Mesenchymal stem cell (in vitro differentiated cells and primary cell): ENCODE measurements at places on chromosomes 4 and X.

GRCh38 chrX:39725928-39726619 is 371.7 kb downstream of the BCOR start:
- DNase-seq = peak; percentile 71
- H3K27me3 ChIP-seq = peaks cover 78% of the 10 kb centered on the region
- H3K4me3 ChIP-seq = no peak overlapping the region
- no peaks in the 10 kb centered on the region for H3K36me3 ChIP-seq

DNA sequence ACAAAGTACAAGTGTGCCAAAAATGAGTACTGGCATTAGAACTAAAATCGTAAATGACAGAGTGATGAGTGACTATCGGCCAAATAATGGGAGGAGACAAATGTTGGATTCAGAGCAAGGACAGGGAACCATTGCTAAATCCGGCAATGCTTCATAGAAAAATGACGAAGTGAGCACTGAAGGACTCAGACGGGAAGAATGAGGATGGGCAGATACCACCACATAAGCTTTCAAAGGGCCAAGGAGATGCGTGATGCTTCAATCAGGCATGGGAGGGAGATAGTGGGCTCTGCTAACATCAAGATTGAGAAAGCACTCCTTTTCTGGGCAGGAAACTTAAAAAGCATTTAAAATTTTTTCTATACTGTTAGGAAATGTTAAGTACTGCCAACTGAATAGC is 21.6 kb downstream of the RBBP7 start:
- no peaks in the 10 kb centered on the region for H3K4me1 ChIP-seq
- H3K27me3 ChIP-seq = no peaks in the 10 kb centered on the region
- no peak overlapping the region for H3K4me3 ChIP-seq
- H3K27ac ChIP-seq = no peak overlapping the region
- DNase-seq = no peak
- peaks cover 8% of the 10 kb centered on the region for H3K36me3 ChIP-seq

- H3K27ac ChIP-seq = no peak overlapping the region
- H3K4me3 ChIP-seq = no peak overlapping the region
- DNase-seq = no peak
- no peaks in the 10 kb centered on the region for H3K27me3 ChIP-seq
- no peaks in the 10 kb centered on the region for H3K4me1 ChIP-seq
Measured at GRCh38 chrX:65933085-65933589, 106.7 kb downstream of the VSIG4 start.

DNA sequence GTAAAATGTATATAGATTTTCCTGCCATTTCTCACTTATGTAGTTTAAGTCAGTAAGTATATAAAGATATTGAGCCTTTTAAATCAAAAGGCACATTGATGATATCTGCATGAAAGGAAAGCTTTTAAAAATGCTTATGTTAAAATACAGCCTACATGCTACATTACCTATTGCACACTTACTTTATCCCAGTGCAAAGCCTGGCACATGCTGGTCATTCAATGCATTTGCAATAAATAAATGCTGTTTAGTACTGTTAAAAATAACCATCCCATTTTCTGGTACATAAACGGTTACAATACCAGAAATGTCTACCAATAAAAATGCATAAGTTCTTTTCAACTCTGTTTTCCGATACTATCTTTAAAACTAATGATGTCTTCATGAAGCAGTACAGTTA is 22.1 kb upstream of the SPATA4 start:
- no peaks in the 10 kb centered on the region for H3K27me3 ChIP-seq
- H3K4me1 ChIP-seq = no peaks in the 10 kb centered on the region
- no peak overlapping the region for H3K27ac ChIP-seq
- DNase-seq = no peak
- H3K4me3 ChIP-seq = no peak overlapping the region

DNA sequence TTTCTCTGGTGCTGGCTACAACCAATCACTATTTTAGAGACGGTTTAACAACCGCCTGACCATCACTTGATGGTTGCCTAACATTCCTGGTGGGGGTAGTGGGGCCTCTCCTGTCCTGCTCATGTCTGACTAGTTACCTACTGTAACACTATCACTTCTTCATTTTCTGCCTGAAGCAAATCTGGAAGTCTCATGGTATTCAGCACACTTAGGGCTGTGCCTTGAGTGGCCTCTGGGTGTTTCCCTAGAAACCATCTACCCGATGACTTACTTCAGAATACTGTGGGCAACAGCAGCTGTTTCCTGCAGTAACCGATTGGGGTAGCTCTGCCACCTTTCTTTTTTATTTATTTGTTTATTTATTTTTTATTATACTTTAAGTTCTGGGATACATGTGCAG is 880.1 kb upstream of the INTU start:
- DNase-seq = no peak
- no peaks in the 10 kb centered on the region for H3K27me3 ChIP-seq
- no peaks in the 10 kb centered on the region for H3K36me3 ChIP-seq
- H3K27ac ChIP-seq = no peak overlapping the region

GRCh38 chrX:19889582-19890342 is 2.4 kb upstream of the SH3KBP1 start:
- no peak overlapping the region for H3K27ac ChIP-seq
- no peaks in the 10 kb centered on the region for H3K36me3 ChIP-seq
- peak; percentile 73 for DNase-seq
- H3K4me3 ChIP-seq = no peak overlapping the region

GRCh38 chr4:65580551-65580950 is 89.7 kb downstream of the EPHA5 start:
- no peaks in the 10 kb centered on the region for H3K36me3 ChIP-seq
- no peaks in the 10 kb centered on the region for H3K4me1 ChIP-seq
- H3K4me3 ChIP-seq = no peak overlapping the region
- peak; percentile 14 for DNase-seq
- no peak overlapping the region for H3K27ac ChIP-seq

- DNase-seq = peak; percentile 96
- H3K4me1 ChIP-seq = peaks cover 2% of the 10 kb centered on the region
- H3K27me3 ChIP-seq = peaks cover 10% of the 10 kb centered on the region
- H3K36me3 ChIP-seq = no peaks in the 10 kb centered on the region
- H3K27ac ChIP-seq = peak overlapping the region; percentile 90
- no peak overlapping the region for H3K4me3 ChIP-seq
Measured at GRCh38 chrX:67780694-67781109, 236.9 kb downstream of the AR start.

- H3K4me1 ChIP-seq = peaks cover 4% of the 10 kb centered on the region
- H3K27ac ChIP-seq = no peak within 1 kb of the TSS
- peak; percentile 36 for DNase-seq
- H3K36me3 ChIP-seq = no peaks in the 10 kb centered on the region
- peaks cover 28% of the 10 kb centered on the region for H3K27me3 ChIP-seq
Measured at GRCh38 chr4:82561786-82562563, at the start of gene TMEM150C. Gene TMEM150C (minus strand): TSS chr4:82561988. CDS start chr4:82504657, 57,331 bp downstream.

- H3K4me3 ChIP-seq = no peak overlapping the region
- H3K4me1 ChIP-seq = no peaks in the 10 kb centered on the region
- DNase-seq = peak; percentile 37
- no peak overlapping the region for H3K27ac ChIP-seq
- H3K27me3 ChIP-seq = no peaks in the 10 kb centered on the region
Measured at GRCh38 chr4:166501941-166502382, 628.9 kb downstream of the TLL1 start.

DNA sequence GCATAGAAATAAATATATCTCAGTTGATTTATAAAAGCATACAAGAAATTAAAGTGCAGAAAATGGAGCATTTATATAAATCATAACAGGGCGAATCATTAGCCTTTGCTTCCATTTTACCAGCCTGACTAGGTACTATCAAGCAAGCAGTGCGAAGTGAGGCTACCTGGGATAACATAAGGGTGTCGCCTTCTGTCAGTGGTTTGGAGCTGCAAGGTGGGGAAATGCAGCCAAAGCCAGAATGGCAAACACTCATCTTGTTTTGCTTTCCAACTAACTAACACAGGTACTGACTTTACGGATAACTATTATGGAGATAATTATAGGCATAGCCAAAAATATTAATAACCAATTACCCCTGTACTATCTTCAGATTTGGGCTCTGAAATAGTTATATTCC is 1459.8 kb downstream of the RAPGEF2 start:
- no peaks in the 10 kb centered on the region for H3K36me3 ChIP-seq
- no peak overlapping the region for H3K4me3 ChIP-seq

DNA sequence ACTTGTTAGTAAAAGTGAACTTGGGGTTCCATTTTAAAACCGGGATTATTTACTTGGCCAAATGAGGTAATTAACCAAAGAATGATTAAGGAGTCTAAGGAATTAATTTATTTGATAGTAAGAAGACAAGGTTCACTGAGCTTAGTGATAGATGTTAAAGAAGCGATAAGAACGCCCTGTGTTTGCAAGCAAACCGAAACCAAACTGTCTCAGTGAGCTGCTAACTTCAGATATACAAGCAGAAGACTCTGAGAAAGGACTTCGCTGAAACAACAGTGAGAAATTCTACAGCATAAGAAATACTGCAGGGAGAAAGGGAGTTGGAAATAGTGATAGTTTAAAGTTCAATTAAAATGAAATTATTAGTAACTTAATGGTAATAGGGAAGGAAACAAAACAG is 37.6 kb upstream of the SHISA3 start:
- no peaks in the 10 kb centered on the region for H3K27me3 ChIP-seq
- DNase-seq = no peak
- H3K27ac ChIP-seq = no peak overlapping the region
- H3K36me3 ChIP-seq = no peaks in the 10 kb centered on the region
- peak overlapping the region; percentile 78 for H3K4me3 ChIP-seq

GRCh38 chr4:153705743-153706468 is 21.8 kb downstream of the TLR2 start:
- peaks cover 45% of the 10 kb centered on the region for H3K27me3 ChIP-seq
- H3K4me3 ChIP-seq = no peak overlapping the region
- no peaks in the 10 kb centered on the region for H3K4me1 ChIP-seq
- no peak overlapping the region for H3K27ac ChIP-seq
- no peak for DNase-seq

DNA sequence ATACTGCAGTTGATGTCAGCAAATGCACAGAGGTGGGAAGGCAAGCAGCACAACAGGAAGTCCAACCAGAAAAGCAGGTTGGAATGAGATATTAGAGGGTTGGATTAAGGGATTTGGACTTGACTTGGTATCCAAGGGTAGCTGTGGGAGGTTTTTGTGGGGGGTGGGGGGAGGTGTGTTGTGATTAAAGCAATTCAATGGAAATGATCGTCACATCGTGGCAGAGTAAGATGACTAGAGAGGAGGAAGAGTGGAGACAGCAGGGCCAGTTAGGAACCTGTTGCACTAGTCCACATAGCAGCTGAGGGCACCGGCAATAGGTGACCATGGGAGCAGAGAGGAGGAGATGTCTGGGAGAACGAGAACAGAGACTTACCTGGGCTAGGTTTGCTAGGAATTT is 2.4 kb downstream of the SLC25A43 start:
- no peak for DNase-seq
- no peak overlapping the region for H3K27ac ChIP-seq
- no peaks in the 10 kb centered on the region for H3K27me3 ChIP-seq
- H3K4me1 ChIP-seq = no peaks in the 10 kb centered on the region

GRCh38 chr4:146214238-146214637 is at the start of gene REELD1:
Gene REELD1 (plus strand): TSS chr4:146214538. CDS start chr4:146216953, 2,415 bp downstream.
- no peaks in the 10 kb centered on the region for H3K4me1 ChIP-seq
- DNase-seq = no peak
- no peak within 1 kb of the TSS for H3K4me3 ChIP-seq
- no peaks in the 10 kb centered on the region for H3K36me3 ChIP-seq
